HT-29 (cell line): ENCODE measurements at places on chromosomes 11 and 22. TPM values are rescaled to one million over a fixed set of nuclear protein-coding genes. Genes with fewer than 3 reads are reported as not detected.

DNA sequence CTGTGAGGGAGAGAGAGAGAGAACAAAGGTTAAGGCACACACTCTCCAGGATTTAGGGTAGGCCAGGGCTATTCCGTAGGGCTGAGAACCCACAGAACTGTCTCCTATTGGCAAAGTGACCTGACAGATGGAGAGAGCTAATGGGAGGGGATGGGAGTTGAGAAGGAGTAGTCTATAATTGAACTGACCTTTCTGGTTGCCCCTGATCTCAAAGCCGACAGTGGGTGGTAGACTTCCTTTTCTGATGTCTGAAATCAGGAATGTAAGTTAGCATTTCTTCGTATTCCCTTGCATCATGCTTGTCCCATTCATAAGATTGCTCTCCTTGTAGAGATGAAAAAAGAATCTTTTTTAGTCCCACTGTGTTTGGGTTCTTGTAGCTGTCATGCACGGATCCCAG lies 210.1 kb downstream of the NTM start:
- DNase-seq = no peak

OR4A16 gene
- total RNA-seq = not detected in 2 replicates

GRCh38 chr11:122813176-122813893 lies 25.0 kb upstream of the CRTAM start:
- no peak for DNase-seq

- no peak for DNase-seq
Observed at GRCh38 chr11:65868076-65868667, 4.4 kb downstream of the EFEMP2 start.

GRCh38 chr22:50342651-50343540 lies at the start of gene PPP6R2:
TSS of gene PPP6R2 (plus strand) at chr22:50343327. CDS start at chr22:50393909, 50,582 bp downstream.
- peak; percentile 54 for DNase-seq

- DNase-seq = no peak
Observed at GRCh38 chr11:93902921-93903320, 52.5 kb upstream of the VSTM5 start.

- no peak for DNase-seq
Observed at GRCh38 chr22:39349967-39350726, at the start of gene SYNGR1. TSS of gene SYNGR1 (plus strand) at chr22:39349991. CDS start at chr22:39350011, 20 bp downstream.

DNA sequence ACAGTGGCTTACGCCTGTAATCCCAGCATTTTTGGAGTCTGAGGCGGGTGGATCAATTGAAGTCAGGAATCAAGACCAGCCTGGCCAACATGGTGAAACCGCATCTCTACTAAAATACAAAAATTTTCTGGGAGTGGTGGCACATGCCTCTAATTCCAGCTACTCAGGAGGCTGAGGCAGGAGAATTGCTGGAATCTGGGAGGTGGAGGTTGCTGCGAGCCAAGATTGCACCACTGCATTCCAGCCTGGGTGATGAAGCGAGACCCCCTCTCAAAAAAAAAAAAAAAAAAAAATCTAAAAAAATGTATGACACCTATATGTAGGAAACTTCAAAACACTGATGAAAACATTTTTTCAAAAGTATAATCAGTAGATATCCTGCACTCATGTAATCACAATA lies 242.7 kb upstream of the CHORDC1 start:
- DNase-seq = no peak

TBX1 gene
- not detected in 2 replicates for total RNA-seq
